IgD-negative memory B cell (primary cell): ENCODE measurements at places on chromosomes 11 and 22. TPM values are rescaled to one million over a fixed set of nuclear protein-coding genes. Genes with fewer than 3 reads are reported as not detected.

GRK3 gene
- polyA plus RNA-seq: 10.4 TPM

DDB1 gene
- 81.7 TPM for polyA plus RNA-seq

PKP3 gene
- polyA plus RNA-seq: not detected

SLC17A6 gene
- polyA plus RNA-seq: not detected

MRGPRX4 gene
- not detected for polyA plus RNA-seq

RIBC2 gene
- not detected for polyA plus RNA-seq
